Thoracic aorta (tissue), 2 donors: ENCODE measurements at places on chromosomes 16 and 17. TPM values are rescaled to one million over a fixed set of nuclear protein-coding genes. Genes with fewer than 3 reads are reported as not detected.

GRCh38 chr17:4100883-4101756 lies 41.7 kb downstream of the ZZEF1 start:
- no peak for DNase-seq

PALB2 gene
- total RNA-seq, result 5.1 TPM

AIPL1 gene
- total RNA-seq, result not detected

DNA sequence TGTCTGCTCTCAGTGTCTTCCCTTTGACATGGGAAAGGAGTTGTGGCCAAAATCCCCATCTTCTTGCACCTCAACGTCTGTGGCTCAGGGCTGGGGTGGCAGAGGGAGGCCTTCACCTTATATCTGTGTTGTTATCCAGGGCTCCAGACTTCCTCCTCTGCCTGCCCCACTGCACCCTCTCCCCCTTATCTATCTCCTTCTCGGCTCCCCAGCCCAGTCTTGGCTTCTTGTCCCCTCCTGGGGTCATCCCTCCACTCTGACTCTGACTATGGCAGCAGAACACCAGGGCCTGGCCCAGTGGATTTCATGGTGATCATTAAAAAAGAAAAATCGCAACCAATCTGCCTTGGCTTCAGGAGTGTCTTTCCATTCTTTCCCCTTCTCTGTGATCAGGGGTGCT lies 918 bp upstream of the MRM1 start:
- DNase-seq, result no peak
